Ecto neural progenitor cell (in vitro differentiated cells): ENCODE measurements at places on chromosomes 12 and 14.

DNA sequence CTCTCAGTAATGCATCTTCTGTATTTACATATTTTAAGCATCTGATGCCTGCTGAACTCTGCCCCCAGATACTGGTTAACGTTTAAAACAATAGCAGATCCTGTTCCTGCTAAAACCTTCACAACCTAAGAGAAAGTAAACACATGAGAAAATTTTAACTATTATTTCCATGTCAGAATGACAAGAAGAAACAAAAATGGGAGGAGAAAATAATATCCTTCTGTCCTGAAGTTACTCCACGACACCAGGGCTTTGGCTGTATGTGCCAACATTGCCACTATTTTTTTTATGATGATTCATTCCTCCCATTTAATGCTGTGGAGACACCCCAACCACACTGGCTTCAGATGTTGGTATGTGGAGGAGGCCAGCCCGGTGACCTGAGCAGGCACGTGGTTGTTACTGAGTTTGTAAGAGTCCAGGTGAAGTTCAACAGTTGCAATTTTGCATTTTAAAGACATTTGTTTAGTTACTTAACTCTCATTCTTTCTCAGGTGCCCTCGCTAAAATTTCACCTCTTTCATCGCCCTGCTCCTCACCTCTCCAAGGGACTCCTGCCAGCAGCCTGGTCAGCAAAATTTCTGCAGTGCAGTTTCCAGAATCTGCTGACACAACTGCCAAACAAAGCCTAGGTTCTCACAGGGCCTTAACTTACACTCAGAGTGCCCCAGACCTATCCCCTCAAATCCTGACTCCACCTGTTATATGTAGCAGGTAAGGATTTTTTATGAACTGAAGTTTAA is 65.5 kb upstream of the SLCO1C1 start:
- DNase-seq, result no peak

DNA sequence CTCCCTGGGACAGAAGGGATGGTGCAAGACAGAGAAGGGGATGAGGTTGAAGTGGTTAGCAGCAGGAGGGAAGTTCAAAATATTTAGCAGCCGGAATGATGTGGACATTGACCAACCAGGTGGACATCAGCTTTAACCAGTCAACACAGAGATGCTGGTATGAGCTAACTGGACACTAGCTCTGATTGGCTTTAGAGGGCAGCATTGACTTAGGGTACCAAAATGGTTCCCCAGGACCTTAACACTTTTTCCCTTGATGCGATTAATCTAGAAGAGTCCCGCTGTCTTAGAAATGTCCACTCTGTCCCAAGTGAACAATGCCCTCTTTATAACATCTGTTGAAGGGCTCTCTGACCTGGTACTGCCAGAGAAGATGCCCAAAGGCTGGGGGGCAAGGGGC is 134.0 kb upstream of the GSC start:
- no peak for DNase-seq

DNA sequence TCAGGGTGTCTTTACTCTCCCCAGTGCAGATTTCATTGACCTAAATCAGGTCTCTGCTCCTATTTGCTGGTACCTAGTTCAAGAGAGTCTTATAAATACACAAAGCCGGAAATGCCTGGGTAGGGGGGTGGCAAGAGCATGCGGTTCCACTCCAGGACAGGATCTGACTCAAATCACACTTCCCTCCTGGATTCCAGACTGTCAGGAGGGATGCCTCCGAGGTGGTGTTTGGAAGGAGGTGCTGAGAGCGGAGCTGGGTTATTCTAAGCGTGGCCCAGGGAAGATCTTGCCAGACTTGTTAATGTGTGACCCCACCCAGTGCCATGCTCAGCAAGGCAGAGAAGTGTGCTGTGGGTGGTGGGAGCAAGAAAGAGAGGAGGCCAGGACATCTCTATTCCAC is 49.8 kb downstream of the B4GALNT3 start:
- no peak for DNase-seq

DNA sequence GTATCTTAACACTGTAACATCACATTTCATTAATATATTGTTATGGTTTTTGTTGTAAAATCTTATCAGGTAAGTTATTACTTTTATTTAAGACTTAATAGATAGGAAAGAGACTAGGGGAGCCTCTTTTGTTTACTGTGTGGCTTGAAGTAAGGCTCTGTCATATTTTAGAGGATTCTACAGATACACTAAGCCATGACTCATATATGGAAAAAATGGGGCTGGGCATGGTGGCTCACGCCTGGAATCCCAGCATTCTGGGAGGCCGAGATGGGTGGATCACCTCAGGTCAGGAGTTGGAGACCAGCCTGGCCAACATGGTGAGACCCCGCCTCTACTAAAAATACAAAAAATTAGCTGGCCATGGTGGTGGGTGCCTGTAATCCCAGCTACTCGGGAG is 23.6 kb upstream of the NPFF start:
- DNase-seq, result no peak
